Fibroblast of the aortic adventitia (primary cell): ENCODE measurements at places on chromosomes 6 and 20. TPM values are rescaled to one million over a fixed set of nuclear protein-coding genes. Genes with fewer than 3 reads are reported as not detected.
A peak's percentile ranks its signal among the peaks of the same experiment; 100 is the strongest.

GRCh38 chr20:46683011-46683667 is 6.1 kb downstream of the TP53RK start:
- peak; percentile 59 for DNase-seq

GRCh38 chr6:125787791-125788190 is 3.0 kb upstream of the NCOA7 start:
- DNase-seq = peak; percentile 78

The HLA-DQA2 gene
- not detected in 2 replicates for total RNA-seq

GRCh38 chr6:69953491-69953890 is 87.1 kb downstream of the COL19A1 start:
- no peak for DNase-seq

- DNase-seq = no peak
Measured at GRCh38 chr20:63052571-63053431, 46.0 kb upstream of the BHLHE23 start.

GRCh38 chr20:22866812-22867341 is 168.2 kb upstream of the SSTR4 start:
- DNase-seq = peak; percentile 4

DNA sequence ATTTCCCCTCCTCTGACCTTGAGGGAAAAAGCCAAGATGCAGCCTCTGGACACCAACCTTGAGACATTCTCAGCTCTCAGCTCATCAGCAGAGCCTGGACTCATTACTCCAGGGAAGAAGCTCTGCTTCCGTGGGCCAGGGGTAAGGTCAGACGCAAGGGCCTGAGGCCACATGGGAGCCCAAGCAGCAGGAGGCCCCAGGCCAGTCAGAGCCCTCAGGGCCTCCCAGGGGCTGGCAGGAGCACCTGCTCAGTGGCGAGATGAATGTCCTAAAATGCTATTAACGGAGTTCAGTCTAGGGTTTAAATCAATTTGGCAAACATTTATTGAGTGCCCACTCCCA is 208.6 kb downstream of the ERMARD start:
- no peak for DNase-seq

DNA sequence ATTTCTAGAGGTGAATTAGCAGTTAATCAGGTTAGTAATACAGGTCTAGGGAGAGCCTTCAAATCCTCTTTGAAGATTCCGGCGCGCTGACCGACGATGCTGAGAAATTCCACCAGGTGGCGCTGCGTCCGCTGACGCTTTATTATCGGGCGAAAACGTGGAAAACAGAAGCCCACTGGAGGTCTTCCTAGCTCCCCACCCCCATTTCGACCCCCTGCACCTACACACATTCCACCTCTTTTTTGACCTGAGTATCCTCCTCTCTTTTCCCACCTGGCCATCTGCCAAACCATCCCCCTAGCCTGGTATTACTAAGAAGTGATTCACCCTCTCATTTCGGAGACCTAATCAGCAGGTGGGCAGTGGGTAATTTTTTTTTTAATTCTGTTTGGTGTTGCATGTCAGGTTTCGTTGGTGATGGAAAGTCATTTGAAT is 65.4 kb upstream of the RIN2 start:
- DNase-seq = peak; percentile 55

The ULBP2 gene
- 2.5 and 3.3 TPM in 2 replicates for total RNA-seq

The CFB gene
- total RNA-seq = 32.9 and 39.1 TPM in 2 replicates

DNA sequence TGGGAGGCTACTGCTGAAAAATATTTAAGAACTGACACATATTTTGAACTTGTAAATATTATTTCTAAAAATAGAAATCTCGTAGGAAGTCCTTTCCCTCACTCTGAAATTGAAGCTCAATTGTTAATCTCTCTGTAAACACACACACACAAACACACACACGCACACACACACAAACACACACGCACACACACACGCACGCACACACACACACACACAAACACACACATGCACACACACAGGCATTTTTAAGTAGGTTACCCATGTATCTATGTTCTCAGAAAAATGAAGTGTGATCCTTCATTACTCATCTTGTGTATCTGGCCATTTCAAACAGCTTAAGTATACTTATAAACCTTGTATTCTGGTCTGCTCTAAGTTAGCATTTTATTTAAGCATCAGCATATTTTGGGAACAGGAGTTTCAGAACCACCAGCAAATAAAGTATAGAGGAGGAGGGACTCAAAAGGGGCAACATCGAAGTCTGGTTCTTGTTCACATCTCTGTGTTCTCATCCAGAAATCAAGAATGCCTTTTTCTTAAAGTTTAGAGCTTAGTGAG is 11.6 kb downstream of the CCN6 start:
- DNase-seq = no peak

DNA sequence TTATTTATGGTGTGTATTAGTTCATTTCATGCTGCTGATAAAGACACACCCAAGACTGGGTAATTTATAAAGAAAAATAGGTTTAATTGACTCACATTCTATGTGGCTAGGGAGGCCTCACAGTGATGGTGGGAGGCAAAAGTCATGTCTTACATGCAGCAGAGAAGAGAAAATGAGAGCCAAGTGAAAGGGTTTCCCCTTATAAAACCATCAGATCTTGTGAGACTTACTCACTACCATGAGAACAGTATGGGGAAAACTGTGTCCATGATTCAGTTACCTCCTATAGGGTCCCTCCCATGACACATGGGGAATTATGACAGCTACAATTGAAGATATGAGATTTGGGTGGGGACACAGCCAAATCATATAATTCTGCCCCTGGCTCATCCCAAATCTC is 150.0 kb upstream of the AHI1 start:
- DNase-seq = no peak

DNA sequence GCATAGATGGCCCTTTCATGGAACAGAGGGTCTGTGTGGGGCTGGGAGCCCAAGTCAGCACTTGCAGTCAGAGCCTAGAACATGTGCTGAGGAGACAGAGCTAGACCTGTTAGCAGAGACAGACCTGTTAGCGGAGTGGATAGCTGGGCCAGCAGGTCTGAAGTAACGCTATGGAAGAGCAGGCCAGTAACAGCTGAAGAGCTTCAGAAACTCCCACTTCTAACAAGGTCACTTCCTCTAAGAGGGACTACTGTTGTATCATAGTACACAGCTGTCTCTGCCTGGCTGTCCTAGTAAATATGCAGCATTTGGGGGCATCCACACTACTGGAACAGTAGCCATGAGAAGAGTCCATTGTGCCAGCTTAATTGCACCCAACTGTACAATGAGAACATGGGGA is 41.2 kb upstream of the POLR1H start:
- no peak for DNase-seq

DNA sequence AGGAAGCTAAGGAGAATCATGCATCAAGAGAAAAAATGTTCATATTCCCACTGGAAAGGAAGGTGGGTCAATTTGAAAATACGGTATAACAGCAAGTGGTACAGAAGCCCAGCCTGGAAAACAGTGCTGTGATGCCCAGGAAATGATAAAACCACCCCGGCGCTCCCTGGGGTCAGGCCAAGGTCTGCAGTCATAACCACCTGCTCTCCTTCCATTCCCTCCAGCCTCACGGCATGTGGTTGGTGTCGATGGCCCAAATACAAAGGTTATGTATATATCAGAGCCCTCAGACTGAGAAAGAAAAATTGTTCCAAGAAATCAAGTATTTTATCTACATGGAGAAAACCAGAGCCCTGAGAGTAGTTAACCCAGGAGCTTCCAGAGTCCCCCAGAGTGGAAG is 208.1 kb upstream of the CDYL start:
- DNase-seq = no peak

The VGLL2 gene
- not detected in 2 replicates for total RNA-seq

GRCh38 chr6:74044417-74045096 is 348.6 kb downstream of the CD109 start:
- DNase-seq = peak; percentile 62

GRCh38 chr6:116313101-116313776 is 33.5 kb upstream of the TSPYL1 start:
- DNase-seq = peak; percentile 48

- DNase-seq = peak; percentile 25
Measured at GRCh38 chr20:63025534-63026331, 19.0 kb upstream of the BHLHE23 start.

The ASIP gene
- total RNA-seq = not detected in 2 replicates

DNA sequence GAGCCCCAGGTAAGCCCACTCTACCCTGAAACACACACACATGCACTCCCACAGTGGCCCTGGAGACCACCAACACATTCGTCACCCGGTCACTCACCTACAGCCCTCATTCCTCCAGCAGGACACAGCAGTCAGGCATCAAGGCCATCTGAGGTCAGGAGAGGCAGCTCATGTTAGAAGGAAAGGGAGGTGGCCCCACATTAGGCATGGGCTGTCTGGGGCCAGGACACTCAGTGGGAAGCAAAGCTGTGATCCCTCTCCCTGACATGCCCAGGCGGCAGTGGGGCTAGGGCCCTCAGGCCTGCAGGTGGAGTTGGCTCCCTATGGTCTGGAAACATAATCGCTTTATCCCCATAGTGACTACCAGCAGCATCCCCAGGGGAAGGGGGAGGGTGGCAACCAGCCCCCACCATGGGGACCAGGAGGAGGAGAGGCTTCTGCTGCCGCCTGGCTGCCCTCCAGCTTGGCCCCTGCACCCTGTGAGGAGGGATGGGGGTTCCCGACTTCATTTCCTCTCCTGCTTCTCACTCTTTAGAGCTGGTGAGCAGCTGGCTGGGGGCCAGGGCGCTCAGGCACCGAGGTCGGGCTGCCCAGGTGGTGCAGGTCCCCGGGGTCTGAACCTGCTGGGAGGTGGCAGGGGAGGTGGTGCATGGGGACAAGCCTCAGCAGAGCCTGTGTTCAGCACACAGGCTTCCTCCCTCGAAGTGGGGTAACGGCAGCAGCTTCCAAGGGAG is 76.6 kb upstream of the CST7 start:
- no peak for DNase-seq

DNA sequence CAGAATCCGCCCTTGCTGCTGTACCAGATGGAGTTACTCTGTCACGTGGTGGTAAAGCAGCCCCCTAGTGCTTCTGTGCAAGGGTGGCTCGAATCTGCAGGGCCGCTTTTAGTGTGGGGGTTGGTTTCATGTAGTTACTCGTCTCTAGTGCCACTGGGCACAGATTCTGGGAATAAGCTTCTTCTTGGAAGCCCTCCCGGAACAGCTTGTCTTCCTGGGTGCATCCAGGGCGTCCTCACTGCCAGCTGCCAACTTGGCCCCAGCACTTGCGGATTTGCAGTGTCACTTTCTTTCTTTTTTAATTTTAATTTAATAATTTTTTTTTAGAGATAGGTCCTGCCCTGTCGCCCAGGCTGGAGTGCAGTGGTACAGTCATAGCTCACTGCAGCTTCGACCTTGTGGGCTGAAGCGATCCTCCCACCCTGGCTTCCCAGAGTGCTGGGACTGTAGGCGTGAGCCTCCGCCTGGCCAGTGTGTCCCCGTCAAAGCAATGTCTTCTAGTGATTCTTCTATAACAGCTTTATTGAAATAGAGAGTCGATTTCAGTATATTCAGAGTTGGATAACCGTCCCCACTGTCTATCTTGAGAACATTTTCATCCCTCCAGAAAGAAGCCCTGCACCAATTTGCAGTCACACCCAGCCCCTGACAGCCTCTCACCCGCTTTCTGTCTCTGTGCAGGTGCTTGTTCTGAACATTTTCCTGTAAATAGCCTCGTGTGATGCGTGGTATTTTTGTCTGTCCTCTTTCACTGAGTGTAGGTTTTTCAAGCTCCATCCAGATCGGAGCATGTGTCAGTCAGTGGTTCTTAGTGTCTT is 25.9 kb downstream of the PYGB start:
- no peak for DNase-seq

GRCh38 chr20:46619445-46619844 is 31.8 kb downstream of the SLC13A3 start:
- no peak for DNase-seq

The USP49 gene
- total RNA-seq = 2.7 and 11.2 TPM in 2 replicates
